Hepatocyte (in vitro differentiated cells): ENCODE measurements at places on chromosomes 5 and 9. TPM values are rescaled to one million over a fixed set of nuclear protein-coding genes. Genes with fewer than 3 reads are reported as not detected.
A peak's percentile ranks its signal among the peaks of the same experiment; 100 is the strongest.

DNA sequence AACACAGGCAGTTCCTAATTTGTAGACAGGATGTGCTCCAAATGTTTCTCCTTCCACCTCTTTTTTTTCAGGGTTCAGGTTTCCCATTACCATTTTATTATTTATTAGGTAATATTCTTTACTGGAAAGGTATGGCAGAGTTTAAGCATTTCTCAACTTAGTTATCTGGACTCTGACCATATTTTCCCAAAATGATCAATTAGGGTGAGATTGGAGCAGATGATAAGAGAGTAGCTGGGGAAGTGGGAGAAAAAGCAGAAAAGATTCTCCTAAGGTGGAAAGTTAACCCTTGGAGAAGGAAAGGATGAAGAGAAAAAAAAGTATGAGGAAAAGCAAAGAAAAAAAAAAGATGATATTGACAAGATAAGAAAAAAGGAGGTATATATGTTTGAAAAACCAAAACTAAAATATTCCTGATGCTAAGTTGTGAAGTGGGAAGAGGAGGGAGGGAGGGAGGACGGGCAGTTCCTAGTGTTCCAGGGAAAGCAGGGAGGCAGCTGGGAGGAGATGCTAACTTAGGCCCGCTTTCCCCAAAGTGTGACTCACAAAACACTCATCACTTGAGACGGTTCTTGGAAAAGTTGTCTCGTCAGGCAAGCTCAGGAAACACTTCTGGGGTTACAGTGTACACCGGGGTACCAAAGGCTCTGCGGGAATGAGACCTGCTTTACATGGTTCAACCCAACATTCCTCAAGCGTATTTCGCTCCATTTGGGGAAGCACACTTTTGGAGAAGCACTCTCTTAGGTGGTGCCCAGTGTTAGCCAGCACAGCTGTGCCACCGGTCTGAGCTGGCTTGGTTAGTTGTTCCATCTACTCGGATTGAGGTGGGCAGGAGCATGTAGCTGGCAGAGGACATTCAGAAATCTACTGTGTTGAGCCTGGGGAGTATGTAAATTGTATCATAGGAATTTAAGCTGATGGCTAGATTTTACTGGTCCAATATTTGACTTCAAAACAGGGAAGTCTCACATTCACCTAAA lies 35.1 kb downstream of the B4GALT1 start:
- H3K4me3 ChIP-seq: no peak overlapping the region
- peaks cover 54% of the 10 kb centered on the region for H3K4me1 ChIP-seq

- DNase-seq: no peak
- H3K36me3 ChIP-seq: no peaks in the 10 kb centered on the region
- H3K27me3 ChIP-seq: no peaks in the 10 kb centered on the region
- H3K4me1 ChIP-seq: peaks cover 2% of the 10 kb centered on the region
- H3K4me3 ChIP-seq: no peak overlapping the region
Observed at GRCh38 chr9:110712955-110713354, 44.4 kb downstream of the MUSK start.

GRCh38 chr5:62741761-62742160 lies 163.1 kb downstream of the LRRC70 start:
- no peaks in the 10 kb centered on the region for H3K27me3 ChIP-seq
- no peak for DNase-seq
- no peak overlapping the region for H3K4me3 ChIP-seq
- H3K4me1 ChIP-seq: peaks cover 6% of the 10 kb centered on the region
- H3K27ac ChIP-seq: peak overlapping the region; percentile 49
- no peaks in the 10 kb centered on the region for H3K36me3 ChIP-seq

- no peaks in the 10 kb centered on the region for H3K27me3 ChIP-seq
- H3K4me1 ChIP-seq: no peaks in the 10 kb centered on the region
- no peak overlapping the region for H3K27ac ChIP-seq
- no peak overlapping the region for H3K4me3 ChIP-seq
Observed at GRCh38 chr9:131474711-131475110, 28.0 kb upstream of the POMT1 start.

DNA sequence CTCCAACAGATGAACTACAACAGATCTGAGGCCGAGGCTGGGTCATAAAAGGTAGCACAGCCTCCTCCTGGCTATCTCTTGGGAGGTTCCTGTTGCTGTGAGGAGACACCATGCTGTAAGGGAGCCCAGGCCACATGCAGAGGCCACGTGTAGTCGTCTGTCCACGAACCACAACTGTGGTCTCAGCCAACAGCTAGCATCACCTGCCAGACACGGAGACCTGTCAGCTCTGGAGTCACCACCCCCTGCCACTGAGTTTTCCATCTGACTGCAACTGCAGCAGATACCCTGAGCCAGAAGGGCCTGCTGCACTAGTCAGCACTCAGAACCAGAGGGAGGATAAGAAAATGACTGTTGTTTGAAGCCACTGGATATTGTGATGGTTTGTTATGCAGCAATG lies 12.7 kb upstream of the GOLM1 start:
- no peak for DNase-seq
- H3K36me3 ChIP-seq: no peaks in the 10 kb centered on the region
- no peak overlapping the region for H3K27ac ChIP-seq

DNA sequence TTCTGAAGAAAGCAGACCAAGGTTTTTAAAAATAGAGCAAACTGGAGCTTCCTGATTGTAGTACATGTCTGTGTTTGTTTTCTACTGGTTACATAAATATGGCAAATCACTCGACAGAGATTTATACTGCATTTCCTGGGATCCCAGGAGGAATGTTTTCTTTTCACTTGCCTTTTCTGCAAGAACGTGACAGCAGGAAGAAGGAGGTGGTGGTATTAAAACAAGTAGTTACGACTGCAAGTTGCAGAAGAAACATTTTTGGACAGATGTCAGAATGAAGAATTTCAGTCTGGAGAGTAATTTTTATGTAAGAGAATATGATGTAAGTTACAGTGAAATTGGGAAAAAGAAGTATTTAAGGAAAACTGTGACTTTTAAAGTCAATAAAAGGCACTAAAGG lies 253.7 kb upstream of the NFIL3 start:
- no peaks in the 10 kb centered on the region for H3K27me3 ChIP-seq
- DNase-seq: no peak
- H3K36me3 ChIP-seq: no peaks in the 10 kb centered on the region
- H3K4me3 ChIP-seq: no peak overlapping the region

DNA sequence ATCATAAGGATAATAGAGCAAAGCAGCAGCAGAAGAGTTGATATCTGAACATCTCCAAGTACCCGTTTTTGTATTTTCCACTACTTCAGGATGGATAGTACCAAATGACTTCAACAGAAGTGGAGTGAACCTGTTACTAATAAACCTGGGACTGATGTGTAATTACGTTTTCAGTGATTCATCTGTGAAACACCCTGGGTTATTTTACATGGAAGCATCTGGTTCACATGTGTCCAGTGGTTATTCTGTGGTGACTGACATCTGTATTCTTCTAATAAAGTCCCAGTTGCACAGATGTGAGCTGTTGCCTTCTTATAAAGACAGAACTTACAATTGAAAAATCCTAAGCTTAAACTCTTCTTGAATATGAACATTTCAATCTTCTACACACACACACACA lies 139.7 kb upstream of the VCAN start:
- H3K4me1 ChIP-seq: no peaks in the 10 kb centered on the region
- no peak overlapping the region for H3K27ac ChIP-seq
- H3K36me3 ChIP-seq: no peaks in the 10 kb centered on the region
- no peak overlapping the region for H3K4me3 ChIP-seq
- H3K27me3 ChIP-seq: no peaks in the 10 kb centered on the region

DNA sequence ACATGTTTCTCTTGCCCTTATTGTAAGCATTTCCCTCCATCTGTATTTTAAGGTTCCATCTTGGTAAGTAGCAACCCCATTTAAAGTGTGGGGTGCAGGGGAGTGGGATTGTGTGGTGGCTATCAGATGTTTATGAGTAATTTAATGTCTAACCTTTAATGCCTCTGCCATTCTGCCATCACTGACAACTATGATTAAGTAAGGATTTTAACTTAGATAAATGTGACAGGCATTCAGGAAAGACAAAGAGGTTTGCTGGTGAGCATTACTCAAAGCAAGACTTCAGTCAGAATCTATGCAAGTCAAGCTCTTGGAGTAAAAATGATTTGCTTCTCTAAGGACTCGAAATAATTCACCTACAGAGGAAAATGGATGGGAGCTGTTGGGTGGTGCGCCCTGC lies 143.0 kb downstream of the NXNL2 start:
- no peak overlapping the region for H3K27ac ChIP-seq
- peaks cover 3% of the 10 kb centered on the region for H3K4me1 ChIP-seq
- no peaks in the 10 kb centered on the region for H3K36me3 ChIP-seq

GRCh38 chr5:73812962-73813588 lies 187.1 kb downstream of the ARHGEF28 start:
- peaks cover 8% of the 10 kb centered on the region for H3K4me1 ChIP-seq
- H3K4me3 ChIP-seq: no peak overlapping the region
- peak overlapping the region; percentile 75 for H3K27ac ChIP-seq
- no peaks in the 10 kb centered on the region for H3K27me3 ChIP-seq
- peak; percentile 24 for DNase-seq
- no peaks in the 10 kb centered on the region for H3K36me3 ChIP-seq

DNA sequence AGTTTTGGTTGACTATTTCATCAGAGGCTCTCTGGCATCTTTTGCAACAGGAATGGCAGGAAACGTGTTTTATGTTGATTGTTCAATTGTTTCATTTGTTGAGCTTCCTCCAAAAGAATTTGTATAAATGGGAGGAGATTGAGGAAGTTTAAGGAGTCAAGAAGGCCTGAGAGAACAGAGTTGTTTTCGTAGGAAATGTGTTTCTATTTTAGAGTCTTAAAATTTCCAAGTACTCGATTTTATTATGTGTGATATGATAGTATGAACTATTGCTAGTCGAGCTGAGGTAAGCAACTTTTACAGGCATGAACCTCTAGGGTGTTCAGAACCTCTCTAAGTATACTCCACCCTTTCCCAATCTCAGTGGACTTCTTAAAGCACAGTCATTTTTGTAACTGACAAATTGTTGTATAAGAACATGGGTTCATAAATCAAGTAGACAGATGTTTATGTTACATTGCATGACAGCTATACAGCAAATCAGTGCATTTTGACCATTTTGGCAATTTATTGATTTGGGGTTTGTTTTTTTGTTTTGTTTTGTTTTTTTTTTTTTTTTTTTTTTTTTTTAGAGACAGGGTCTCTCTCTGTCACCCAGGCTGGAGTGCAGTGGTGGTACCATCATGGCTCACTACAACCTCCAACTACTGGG lies 47.4 kb downstream of the POLK start:
- H3K27ac ChIP-seq: no peak overlapping the region
- no peaks in the 10 kb centered on the region for H3K4me1 ChIP-seq
- H3K36me3 ChIP-seq: no peaks in the 10 kb centered on the region
- H3K4me3 ChIP-seq: no peak overlapping the region
- DNase-seq: no peak
- no peaks in the 10 kb centered on the region for H3K27me3 ChIP-seq

The TMC1 gene
- 0.20 TPM in 1 of 2 replicates, not detected in the other for total RNA-seq

The KLHL3 gene
- total RNA-seq: 4.0 and 5.3 TPM in 2 replicates

The PLCXD3 gene
- 2.2 and 2.4 TPM in 2 replicates for total RNA-seq

The PCDHA1 gene
- total RNA-seq: 0.04 TPM in 1 of 2 replicates, not detected in the other

The JAKMIP2 gene
- 4.3 and 6.1 TPM in 2 replicates for total RNA-seq
